ENCODE measurements at places on chromosomes 11 and 22.

DNA sequence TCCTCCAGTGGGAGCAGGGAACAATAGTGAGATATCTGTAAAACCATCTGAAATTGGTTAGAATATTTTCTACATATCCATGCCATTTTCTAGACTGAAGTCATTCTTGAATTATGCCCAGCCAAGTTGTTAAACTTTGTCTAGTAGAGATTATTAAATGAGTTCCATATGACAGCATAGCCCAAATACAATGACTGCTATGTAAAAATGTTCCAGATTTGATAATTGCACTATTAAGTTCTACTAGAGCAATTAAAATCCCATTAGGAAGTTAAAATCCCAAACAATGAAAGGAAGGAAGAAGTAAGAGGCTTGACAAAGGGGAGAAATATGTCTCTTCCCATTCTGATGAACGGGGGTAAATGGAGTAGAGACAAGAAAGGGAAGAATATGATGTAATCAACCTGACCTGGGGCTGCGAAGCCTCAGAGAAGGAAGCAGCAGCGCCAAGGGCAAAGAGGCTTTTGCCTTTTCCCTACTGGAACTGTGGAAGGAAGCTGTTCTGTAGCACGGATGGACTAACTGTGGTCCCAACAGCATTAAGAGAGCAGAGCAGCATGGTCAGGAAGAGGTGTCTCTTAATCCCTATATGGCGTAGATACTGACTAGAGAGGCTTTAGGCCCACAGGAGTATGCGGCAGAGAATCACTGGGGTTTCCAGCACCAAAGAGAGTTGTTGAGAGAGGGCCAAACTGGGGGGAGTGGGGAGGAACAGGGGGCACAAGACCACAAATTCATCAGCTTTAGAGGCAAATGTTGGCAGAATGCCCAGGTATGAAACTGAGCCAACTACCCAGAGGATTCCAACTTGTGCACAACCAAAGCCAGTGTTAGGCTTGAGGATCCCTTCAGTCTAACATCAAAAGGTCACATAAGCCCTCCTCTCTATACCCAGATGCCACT lies 26.7 kb downstream of the RRP8 start:
- no peak for DNase-seq

DNA sequence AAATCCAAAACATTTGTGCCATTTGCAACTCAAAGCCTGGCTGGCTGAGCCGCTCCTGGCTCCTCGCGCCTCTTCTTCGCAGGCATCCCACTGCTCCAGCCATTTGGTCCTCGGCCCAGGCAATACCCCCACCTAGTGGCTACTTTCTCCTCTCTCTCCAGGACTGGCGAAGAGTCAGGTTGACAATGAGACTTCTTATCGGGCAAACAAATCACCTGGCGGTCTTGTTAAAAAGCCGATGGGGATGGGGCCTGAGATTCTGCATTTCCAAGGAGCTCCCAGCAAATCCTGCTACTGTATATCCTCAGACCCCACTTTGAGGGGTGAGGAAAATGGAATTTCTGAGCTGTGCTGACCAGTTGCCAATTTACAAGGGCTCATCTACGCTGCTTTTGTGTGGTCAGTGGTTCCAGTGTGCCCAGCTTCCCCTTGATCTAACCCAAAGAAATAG lies 89.0 kb downstream of the ISX start:
- peak; percentile 54 for DNase-seq

- no peak for DNase-seq
Measured at GRCh38 chr11:63583357-63583677, 20.1 kb upstream of the PLAAT2 start.

DNA sequence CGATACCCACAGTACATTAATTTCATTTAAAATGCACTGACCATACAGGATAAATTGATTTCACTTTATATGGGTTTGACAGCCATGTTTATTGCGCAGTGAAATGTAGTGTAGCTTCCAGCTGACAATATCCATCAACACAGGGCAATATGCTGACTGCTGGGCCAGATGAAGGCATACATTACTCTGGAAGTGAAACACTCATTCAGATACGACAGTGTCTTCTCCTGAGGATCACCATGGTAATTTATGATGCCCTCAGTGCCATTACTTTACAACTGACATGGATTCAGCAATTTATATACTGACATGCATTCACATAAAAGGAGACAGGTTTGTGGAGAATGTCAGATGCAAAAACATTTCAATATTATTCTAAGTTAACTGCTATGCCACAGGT lies 365.1 kb downstream of the SOX6 start:
- no peak for DNase-seq

DNA sequence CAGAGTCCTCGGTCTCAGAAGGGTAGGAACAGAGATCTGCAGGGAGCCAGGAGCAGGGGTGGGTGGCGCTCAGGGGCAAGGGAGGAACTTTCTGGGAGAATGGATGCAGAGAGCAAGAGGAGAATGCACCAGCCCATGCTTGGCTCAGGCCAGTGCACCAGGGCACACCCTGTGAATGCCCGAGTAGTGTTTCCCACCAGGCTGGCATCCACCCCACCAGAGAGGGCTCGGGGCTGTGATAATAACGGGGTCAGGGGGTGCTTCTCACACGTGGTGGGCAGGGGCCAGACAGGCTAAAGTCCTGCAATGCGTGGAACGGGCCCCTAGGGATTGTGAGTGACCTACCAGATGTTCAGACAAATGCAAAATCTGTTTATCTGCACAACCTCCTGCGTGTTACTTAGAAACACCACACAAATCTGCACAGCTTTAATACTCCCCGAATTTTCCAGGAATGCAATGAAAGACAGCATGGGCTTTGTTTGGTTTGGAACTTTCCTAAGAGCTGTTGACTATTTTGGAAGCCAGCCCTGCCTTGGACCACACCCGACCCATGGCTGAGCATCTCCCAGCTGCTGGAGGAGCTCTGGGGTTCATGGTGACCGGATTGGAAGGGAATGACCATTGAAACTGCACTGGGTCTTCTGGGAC lies 368.3 kb downstream of the SHANK2 start:
- no peak for DNase-seq

- no peak for DNase-seq
Measured at GRCh38 chr11:69912161-69912910, 93.1 kb upstream of the FGF3 start.

DNA sequence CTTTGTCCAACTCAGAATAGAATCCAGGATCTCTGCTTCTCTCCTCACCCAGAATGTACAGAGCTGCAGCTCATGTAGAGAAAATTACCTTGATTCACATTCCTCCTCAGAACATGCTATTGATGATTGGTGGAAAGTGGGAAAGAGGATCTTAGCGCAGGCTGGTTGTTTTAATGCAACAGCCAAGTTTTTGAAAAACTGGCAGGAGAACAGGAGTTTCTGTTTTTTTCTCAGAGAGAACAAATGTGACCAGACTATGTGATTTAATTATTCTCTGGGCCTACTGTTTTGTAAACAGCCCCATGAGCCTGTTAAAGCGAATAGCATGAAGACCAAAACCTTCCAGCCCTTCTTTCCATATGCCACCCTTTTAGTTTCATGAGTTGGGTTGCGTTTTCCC lies 19.1 kb upstream of the IL18BP start:
- DNase-seq, result no peak

- DNase-seq, result no peak
Measured at GRCh38 chr22:24125941-24126340, 55.3 kb upstream of the SUSD2 start.

- no peak for DNase-seq
Measured at GRCh38 chr11:121626980-121627379, 174.2 kb upstream of the SORL1-AS1 start.

DNA sequence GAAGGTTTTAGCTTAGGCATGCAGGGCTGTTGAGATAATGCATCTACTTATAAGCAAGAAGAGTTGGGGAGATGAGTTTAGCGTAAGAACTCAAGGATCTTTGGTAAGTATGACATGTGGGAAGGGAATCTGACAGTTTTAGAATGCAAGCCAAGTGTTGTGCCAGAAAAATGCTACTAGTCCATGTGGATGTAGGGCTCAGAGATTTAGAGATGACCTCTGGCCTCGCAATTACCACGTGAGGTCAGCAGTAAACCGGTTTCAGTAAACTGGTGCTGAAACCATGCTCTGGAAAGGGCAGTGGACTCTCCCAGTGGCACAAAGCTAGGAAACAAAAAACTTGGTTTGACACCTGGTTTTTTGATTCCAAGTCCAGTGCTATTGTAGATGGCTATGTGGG lies 18.9 kb downstream of the MRPL16 start:
- DNase-seq, result no peak

- no peak for DNase-seq
Measured at GRCh38 chr22:45515676-45516075, 13.0 kb downstream of the FBLN1 start.

DNA sequence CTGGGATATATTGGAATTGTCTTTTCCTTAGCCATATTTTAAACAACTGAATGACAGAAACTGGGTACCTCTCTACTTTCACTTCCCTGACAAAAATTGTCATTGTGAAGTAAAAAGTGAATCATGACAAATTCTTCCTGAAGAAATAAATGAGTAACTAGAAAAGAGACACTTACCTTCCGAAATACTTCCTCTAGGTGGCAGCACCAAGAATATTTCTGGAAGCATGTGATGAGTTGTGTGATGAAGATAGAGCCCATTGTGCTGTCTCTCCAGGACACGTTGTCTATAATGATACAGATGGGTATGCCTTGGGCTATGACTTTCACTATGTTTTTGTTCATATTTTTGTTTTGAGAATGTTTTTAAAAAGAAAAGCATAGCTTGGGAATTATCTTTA lies 21.5 kb downstream of the CASP4 start:
- DNase-seq, result peak; percentile 67

- no peak for DNase-seq
Measured at GRCh38 chr22:20244691-20245576, 23.2 kb downstream of the RTN4R start.

GRCh38 chr11:112318184-112318591 lies 57.5 kb upstream of the PLET1 start:
- peak; percentile 90 for DNase-seq

DNA sequence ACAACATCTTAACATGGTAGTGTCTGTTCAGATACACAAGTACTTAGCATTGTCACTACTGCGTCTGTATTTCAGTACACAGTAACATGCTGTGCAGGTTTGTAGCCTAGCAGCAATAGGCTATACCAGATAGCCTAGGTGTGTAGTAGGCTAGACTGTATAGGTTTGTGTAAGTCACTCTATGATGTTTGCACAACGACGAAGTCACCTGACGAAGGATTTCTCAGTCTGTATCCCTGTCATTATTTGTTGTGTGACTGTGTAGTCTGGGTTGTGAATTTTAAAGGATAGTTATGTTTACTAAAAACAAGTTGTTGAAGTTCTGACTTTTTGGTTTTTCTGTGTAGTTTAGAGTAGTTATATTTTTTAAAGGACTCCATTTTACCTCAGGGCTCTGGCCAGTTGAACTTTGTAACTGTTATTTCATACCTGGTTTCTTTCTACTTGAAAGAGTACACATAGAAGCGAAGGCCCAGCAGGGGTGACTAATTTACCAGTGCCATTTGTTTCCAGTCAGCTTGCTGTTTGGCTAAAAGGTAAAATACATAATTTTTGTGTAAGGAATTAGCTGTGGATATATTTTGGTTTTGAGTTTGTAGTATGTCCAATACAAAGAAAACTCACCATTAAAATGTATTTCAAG lies 72.3 kb downstream of the PPP6R3 start:
- no peak for DNase-seq

- DNase-seq, result peak; percentile 21
Measured at GRCh38 chr11:77560605-77561004, 29.1 kb upstream of the AQP11 start.

- no peak for DNase-seq
Measured at GRCh38 chr11:117786135-117786870, 10.7 kb downstream of the DSCAML1 start.

- no peak for DNase-seq
Measured at GRCh38 chr22:49627217-49628181, 200.2 kb downstream of the BRD1 start.

DNA sequence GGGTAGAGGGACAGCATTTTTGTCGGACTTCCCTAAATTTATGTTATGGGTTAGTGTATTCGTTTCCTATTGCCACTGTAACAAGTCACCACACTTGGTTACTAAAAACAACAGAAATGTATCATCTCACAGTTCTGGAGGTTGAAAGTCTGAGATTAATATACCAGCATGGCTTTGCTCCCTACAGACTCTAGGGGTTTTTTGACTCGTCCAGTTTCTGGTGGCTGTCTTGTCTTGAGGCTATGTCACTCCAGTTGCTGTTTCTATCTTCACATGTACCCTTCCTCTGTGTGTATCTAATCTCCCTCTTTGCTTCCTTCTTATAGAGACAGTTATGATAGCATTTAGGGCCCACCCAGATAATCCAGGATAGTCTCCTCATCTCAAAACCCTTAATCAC lies 9.1 kb upstream of the CCDC179 start:
- DNase-seq, result no peak

- no peak for DNase-seq
Measured at GRCh38 chr11:117238221-117238620, 5.8 kb downstream of the RNF214 start.

GRCh38 chr11:19792510-19792909 lies 79.9 kb downstream of the NAV2 start:
- no peak for DNase-seq

DNA sequence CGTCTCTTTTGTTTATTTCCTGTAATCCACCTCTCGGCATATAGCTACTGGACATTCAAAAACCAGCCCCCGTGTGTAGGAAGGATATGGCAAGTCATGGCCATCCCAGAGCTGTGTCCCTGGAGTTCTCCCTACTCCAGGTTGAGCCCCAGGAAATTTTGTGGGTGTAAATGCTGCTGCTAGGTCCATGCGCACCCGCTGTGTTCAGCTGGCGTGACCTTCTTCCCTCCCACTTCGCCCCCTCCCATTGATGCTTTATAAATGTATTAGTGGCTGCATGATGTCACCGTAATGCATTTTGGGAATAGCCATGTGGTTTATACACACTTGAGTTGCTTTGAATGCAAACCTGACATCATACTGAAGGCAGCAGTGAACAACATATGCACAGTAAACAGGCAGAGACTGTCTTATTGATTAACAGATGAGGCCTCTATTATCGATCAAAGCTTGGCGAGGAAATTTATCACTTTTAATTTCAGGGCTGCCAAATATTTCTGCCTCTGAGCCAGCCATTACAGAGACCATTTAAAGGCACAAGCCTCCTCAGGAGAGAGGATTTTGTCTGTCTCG lies 113.6 kb upstream of the NNMT start:
- no peak for DNase-seq

DNA sequence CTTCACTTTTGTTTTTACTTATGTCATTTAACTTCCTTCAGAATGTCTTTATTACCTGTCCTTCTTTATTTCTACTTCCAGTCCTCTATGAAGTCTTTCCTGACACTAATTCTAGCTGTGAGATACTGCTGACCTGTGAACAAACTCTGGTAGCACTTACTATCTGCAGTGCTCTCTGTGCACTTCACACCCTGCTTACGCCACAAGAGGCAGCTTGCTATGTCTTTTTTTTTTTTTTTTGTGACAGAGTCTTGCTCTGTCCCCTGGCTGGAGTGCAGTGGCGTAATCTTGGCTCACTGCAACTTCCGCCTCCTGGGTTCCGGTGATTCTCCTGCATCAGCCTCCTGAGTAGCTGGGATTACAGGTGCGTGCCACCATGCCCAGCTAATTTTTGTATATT lies 10.7 kb downstream of the STIM1 start:
- peak; percentile 67 for DNase-seq

DNA sequence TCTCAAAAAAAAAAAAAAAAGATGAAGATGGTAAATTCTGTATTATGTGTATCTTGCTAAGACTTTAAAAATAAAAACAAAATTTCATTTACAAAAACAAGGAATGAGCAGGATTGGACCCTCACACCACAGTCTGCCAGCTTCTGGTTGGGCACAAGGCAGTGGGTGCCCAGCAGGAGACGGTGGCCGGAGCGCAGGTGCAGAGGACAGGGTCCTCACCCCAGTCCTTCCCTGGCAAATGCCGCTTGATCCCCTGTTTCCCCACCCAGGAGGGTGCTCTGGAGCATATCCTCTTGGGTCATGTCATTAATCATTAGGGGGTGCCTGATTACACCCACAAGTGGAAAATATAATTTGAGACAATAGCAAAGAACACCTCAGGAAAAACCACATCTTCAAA lies 31.2 kb downstream of the SHANK2 start:
- no peak for DNase-seq

Measured in kidney glomerular epithelial cell (primary cell).